D721Med (cell line): ENCODE measurements at places on chromosomes 11 and 22.

GRCh38 chr11:5514841-5515240 lies 1.7 kb downstream of the UBQLNL start:
- DNase-seq, result no peak

- no peak for DNase-seq
These were observed 44.8 kb downstream of the BUD13 start for GRCh38 chr11:116727990-116728389.

DNA sequence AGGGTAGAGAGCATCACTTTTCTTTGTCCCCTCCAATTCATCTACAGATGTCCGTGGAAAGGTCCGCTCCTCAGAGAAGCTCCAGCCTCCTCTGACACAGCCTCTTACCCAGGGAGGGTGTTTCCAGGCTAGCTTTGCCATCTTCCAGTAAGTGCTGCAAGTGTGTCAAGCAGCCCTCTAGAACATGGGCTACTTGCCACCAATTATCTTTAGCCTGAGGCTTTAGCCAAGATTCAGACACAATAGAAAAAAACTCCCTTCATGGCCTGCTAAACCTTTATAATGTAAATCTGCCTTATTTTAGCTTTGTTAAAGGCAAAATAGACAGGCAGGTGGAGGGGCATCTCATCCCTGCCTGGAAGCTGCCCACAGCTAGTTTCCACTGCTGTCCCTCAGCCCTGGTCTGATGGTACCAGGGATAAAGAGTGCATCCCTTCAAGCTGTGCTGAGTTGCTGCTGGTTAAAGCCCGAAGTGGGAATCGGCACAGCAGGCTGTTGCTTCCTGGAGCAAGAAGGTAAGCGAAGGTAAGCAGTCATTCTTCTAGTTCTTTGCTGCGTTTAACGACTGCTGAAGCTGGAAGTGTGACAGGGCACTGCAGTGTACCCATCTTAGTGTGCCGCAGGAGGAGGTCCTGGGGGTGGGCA lies 190.1 kb upstream of the E2F8 start:
- DNase-seq, result no peak

GRCh38 chr11:117278347-117278746 lies 12.8 kb upstream of the BACE1-AS start:
- DNase-seq, result no peak

GRCh38 chr11:14308114-14308896 lies 50.7 kb downstream of the RRAS2 start:
- DNase-seq, result no peak

DNA sequence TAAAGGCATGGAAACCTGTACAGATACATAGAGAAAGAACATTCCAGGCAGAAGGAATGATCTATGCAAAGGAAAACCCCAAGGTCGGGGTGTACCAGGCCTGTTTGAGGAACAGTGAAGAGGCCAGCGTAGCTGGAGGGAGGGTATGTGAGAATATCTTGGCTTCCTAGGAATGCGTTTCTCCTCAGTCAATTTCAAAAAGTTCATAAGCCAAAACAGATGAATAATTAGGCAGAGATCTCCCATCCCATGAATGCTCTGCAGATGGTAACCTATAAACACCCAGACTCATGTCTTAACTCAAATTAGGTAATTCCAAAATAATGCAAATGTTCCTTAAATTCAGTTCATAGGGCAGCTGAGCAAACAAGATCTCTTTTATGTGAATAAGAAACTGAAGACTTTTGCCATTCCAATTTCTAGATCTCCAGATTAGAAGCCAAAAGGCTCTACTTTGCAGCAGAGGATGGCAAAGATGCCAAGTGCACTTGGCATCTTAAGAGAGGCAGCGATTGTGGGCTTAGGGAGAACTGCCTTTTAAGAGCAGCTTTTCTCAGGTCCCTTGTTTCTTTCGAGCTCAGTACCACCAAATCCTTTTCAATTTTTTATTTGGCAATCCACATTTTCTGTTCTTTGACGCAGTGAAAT lies 13.2 kb downstream of the FAM118B start:
- no peak for DNase-seq

- no peak for DNase-seq
These were observed 11.1 kb downstream of the HPS5 start for GRCh38 chr11:18310800-18311340.

GRCh38 chr11:46673713-46674462 lies 26.5 kb downstream of the ARHGAP1 start:
- DNase-seq, result no peak

- no peak for DNase-seq
These were observed 1039.2 kb downstream of the TBC1D22A start for GRCh38 chr22:47801541-47802245.

GRCh38 chr11:95577716-95578460 lies 211.7 kb downstream of the FAM76B start:
- no peak for DNase-seq

GRCh38 chr22:43890901-43891331 lies 897 bp downstream of the PNPLA5 start:
- DNase-seq, result no peak

DNA sequence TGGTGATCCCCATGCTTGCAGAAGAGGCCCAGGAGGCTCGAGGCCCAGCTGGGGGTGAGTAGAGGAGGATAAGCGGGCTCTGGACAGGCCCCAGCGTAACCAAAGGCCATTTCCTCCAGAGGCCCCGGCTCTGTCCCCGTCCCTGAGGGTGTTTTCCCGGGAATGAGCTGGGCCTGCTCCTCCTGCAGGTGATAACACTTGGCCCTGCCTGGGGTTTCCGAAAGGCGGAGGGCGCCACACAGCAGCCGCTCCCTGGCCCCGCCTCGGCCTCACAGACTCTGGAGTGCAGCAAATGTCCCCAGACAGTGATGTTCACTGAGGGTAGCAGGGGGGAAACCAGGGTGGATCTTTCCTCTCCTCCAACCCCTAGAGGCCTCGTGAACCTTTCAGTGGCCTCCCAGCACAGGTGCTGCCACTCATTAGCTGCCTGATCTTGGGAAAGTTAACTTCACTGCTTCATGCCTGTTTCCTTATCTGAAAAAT lies 10.5 kb upstream of the MGAT3 start:
- DNase-seq, result no peak

GRCh38 chr11:99693941-99694492 lies 673.3 kb downstream of the CNTN5 start:
- no peak for DNase-seq

DNA sequence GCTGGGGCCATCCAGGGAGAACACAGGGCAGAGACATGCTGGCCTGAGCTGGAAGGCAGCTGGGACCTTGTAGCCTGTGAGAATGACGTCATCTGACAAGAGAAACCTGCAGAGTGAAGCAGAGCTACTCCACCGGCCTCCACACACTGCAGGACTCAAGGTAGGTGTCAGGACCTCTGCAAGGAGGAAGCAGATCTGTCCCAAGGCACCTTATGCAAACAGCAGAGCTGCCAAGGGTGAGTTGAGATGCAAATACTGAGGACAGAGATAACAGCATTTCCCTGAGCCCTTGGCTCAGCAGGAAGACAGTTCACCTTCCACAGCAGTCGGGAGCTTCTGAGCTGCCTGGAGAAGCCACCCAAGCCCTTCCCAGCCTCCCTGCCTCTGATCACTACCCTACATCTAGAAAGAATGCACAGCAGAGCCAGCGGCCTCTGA lies 51.9 kb upstream of the IGSF9B start:
- no peak for DNase-seq

DNA sequence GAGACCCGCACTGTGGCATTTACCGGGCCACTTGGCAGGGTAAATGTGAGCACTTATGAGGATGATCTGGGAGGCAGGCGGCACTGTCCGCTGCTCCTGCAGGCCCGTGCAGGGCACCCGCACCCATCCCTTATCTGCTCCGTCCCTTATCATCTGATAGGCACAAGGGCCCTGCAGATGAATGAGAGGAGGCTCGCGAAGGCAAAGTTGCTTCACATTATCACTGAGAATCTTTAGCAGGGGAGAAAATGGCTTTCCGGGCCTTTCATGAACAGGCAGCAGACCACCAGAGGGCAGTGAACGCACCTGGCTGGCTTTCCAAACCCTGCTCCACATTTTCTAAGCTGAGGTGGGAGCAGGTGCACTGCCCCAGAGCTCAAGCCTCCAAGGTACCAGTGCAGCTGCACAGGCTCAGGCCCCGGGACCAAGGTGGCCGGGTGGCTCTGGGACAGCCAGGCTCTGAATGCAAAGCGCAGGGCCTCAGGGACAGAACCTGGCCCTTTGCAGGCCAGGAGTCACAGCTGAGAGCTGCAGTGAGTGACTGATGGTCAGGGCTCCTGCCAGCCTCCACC lies 165.6 kb downstream of the SHANK2 start:
- no peak for DNase-seq

GRCh38 chr11:43649501-43649900 lies 31.0 kb upstream of the HSD17B12 start:
- no peak for DNase-seq

- DNase-seq, result no peak
These were observed 235.4 kb upstream of the SESN3 start for GRCh38 chr11:95466416-95466815.

- DNase-seq, result no peak
These were observed 161.7 kb downstream of the RAB38 start for GRCh38 chr11:88013508-88014065.

DNA sequence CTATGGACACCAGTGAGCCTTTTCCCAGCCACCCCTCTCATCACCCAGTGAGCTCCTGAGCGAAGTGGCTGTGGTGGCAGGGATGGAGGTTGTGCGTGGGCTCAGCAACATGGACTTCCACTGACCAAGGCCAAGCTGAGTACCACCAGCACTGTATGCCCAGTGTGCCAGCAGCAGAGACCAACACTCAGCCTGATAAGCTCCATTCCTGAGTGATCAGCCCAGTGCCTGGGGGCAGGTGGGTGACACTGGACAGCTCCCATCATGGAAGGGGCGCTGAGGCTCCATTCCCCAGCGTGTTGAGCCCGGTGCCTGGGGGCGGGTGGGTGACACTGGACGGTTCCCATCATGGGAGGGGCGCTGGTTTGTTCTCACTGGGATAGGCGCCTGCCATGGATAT lies 17.6 kb upstream of the CD81 start:
- DNase-seq, result no peak

DNA sequence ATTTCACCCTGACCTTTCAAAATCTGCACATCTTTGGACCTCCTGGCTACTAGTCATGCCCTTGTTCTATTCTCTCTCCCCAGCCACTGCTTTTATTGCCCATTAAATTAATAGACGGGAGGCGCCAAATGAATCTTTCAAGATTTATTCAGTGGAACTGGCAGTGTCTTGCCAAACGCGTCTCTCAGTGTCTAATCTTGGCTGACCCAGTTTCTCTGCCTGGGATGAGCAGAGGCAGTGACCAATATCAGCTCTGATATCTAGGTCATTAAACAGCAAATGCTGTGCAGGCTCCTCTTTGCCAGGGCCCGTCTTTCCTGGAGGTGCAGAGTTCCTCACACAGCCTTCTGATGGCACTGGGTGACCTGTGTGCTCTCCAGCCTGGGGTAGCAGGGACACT lies 74.0 kb downstream of the TRAF6 start:
- no peak for DNase-seq

- no peak for DNase-seq
These were observed 61.7 kb downstream of the DGCR2 start for GRCh38 chr22:19060356-19061009.

DNA sequence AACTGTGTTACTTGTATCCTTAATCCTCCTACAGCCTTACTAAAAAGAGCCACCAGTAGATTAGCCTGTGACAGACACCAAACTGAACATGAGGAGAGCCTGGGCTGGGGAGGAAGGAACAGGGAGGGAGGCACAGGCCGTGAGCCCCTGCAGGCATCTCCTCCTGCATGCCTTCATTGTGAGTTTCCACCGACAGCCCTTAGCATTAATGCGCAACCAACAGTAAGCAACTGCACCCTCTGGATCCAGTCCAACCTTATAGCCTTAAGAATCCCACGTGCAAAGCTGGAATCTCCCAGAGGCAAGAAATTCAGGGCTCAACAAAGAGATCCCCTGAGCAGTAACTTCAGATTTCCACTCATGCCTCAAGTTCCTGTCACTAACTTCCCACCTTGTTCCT lies 84.6 kb downstream of the ETS1 start:
- DNase-seq, result no peak

GRCh38 chr11:111978028-111978771 lies 41.1 kb downstream of the DIXDC1 start:
- no peak for DNase-seq

DNA sequence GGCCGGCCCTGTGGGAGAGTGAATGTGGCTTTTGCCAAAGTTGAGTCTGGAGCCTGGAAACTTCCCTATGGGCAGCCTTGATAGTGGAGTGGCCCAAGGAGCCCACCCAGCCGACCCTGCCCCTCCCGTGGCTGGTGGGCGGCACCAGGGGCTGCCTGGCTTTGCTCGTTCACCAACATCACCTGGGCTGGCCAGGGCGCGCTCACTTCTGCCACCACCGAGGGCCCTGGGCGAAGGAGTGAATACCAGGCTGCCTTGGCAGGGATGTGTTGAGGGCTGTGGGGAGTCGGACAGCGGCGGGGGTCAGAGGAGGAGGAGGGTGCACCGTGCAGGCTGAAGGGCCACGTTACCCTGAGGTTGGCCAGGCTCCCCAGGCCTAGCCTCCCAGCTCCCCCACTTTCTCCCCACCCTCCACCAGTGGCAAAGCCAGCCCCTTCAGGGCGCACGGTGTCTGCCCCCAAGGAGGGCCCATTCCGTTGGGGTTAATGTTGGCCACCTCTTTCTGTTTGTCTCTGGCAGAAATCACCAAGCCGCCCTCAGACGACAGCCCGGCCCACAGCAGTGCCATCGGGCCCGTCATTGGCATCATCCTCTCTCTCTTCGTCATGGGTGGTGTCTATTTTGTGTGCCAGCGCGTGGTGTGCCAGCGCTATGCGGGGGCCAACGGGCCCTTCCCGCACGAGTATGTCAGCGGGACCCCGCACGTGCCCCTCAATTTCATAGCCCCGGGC lies 22.5 kb upstream of the PPP6R3 start:
- DNase-seq, result no peak

DNA sequence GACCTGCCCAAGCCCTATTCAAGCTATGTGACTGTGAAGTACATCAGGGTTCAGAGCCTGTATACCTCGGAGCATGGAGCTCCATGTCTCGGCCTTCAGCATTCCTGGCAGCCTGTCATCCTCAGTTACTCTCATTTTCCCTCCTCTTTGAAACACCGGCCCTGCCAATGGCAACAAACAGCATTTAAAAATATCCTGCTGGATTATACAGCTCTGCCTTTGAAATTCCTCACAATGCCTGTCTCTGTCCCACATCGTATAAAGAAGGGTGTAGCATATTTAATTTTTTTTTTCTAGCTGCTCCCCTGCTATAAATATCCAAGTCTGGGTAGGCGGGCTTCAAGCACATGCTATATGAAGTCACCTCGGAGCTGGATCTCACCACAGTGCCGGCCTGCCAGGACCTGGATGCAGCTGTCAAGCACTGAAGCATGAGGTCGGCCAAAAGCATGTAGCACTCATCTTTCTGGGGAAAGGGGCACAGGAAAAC lies 11.8 kb downstream of the ABTB2 start:
- no peak for DNase-seq

- no peak for DNase-seq
These were observed 33.4 kb upstream of the PTPRJ start for GRCh38 chr11:47946682-47947559.
